Thoracic aorta (tissue), 2 donors: ENCODE measurements at places on chromosomes 1 and 21. TPM values are rescaled to one million over a fixed set of nuclear protein-coding genes. Genes with fewer than 3 reads are reported as not detected.

The DRAXIN gene
- total RNA-seq, result 0.35 TPM

The CFHR4 gene
- not detected for total RNA-seq

The MIXL1 gene
- not detected for total RNA-seq

The FAM163A gene
- not detected for total RNA-seq

The CAMK1G gene
- total RNA-seq, result not detected

The DENND2D gene
- total RNA-seq, result 19.8 TPM

The ARF1 gene
- total RNA-seq, result 366 TPM

The SFN gene
- 3.8 TPM for total RNA-seq

The ESPN gene
- not detected for total RNA-seq

The PRELP gene
- 244 TPM for total RNA-seq

The SPRR3 gene
- not detected for total RNA-seq

The XKR8 gene
- 6.8 TPM for total RNA-seq

The RSPH1 gene
- not detected for total RNA-seq

The LY9 gene
- 0.41 TPM for total RNA-seq

The RGS1 gene
- total RNA-seq, result 54.0 TPM

The KCNA3 gene
- total RNA-seq, result 1.8 TPM

The NECTIN4 gene
- not detected for total RNA-seq

The IL12RB2 gene
- 3.1 TPM for total RNA-seq
